AG04450 (cell line): ENCODE measurements at places on chromosomes 7 and 10. TPM values are rescaled to one million over a fixed set of nuclear protein-coding genes. Genes with fewer than 3 reads are reported as not detected.

The AKR1B1 gene
- 337 and 347 TPM in 2 replicates for polyA plus RNA-seq

The CYP17A1 gene
- not detected in 2 replicates for polyA plus RNA-seq

The NOM1 gene
- 10.3 and 10.4 TPM in 2 replicates for polyA plus RNA-seq

The MORN4 gene
- polyA plus RNA-seq: 14.4 and 16.0 TPM in 2 replicates

The GPR15LG gene
- polyA plus RNA-seq: not detected in 2 replicates

The HGF gene
- 105 and 129 TPM in 2 replicates for polyA plus RNA-seq

The PSTK gene
- 4.8 and 5.1 TPM in 2 replicates for polyA plus RNA-seq

The IRF5 gene
- polyA plus RNA-seq: 0.04 and 0.06 TPM in 2 replicates

The OR2A5 gene
- not detected in 2 replicates for polyA plus RNA-seq

The PNLIPRP3 gene
- not detected in 2 replicates for polyA plus RNA-seq

The CPA1 gene
- 0.07 and 0.09 TPM in 2 replicates for polyA plus RNA-seq

The CLDN12 gene
- polyA plus RNA-seq: 41.4 and 41.6 TPM in 2 replicates

The CRHR2 gene
- not detected in 2 replicates for polyA plus RNA-seq

The KCNH2 gene
- 1.3 and 2.0 TPM in 2 replicates for polyA plus RNA-seq

The GIMAP5 gene
- polyA plus RNA-seq: not detected in 2 replicates

The PDCD4 gene
- 66.0 and 95.4 TPM in 2 replicates for polyA plus RNA-seq

The CPA2 gene
- polyA plus RNA-seq: 0.05 and 0.10 TPM in 2 replicates

The ZFYVE27 gene
- 11.1 and 13.5 TPM in 2 replicates for polyA plus RNA-seq

The RHEB gene
- 108 and 154 TPM in 2 replicates for polyA plus RNA-seq
